ENCODE measurements at places on chromosomes 6 and 20.
A peak's percentile ranks its signal among the peaks of the same experiment; 100 is the strongest.

- DNase-seq, result no peak
Observed at GRCh38 chr6:152478377-152479010, 158.7 kb downstream of the SYNE1 start.

- DNase-seq, result peak; percentile 38
Observed at GRCh38 chr6:11232770-11233626, 530 bp upstream of the NEDD9 start.

DNA sequence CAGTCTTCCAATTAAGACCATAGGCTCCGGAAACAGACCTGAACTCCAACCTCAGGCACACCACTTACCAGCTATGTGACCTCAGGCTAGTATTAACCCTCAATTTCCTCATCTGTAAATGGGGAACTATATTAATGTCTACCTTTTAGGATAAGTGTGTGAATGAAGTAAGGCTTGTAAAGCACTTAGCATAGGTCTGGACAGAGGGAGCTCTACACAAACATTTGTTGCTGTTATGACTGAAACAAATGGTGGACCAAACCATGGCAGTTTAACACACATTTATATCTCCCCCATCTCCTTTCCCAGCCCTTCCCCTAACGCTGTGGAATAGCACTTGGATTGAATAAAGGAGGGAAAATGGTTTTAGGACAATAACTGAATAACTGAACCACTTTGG lies 48.7 kb downstream of the TSHZ2 start:
- no peak for DNase-seq

DNA sequence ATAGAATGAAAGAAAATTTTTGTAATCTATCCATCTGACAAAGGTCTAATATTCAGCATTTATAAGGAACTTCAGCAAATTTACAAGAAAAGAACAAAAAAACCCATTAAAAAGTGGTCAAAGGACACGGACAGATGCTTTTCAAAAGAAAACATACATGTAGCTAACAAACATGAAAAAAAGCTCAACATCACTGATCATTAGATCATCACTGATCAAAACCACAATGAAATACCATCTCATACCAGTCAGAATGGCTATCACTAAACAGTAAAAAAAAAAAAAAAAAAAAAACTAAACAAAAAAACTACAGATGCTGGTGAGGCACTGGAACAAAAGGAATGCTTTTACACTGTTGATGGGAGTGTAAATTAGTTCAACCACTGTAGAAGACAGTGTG lies 837.1 kb downstream of the EPHA7 start:
- DNase-seq, result no peak

DNA sequence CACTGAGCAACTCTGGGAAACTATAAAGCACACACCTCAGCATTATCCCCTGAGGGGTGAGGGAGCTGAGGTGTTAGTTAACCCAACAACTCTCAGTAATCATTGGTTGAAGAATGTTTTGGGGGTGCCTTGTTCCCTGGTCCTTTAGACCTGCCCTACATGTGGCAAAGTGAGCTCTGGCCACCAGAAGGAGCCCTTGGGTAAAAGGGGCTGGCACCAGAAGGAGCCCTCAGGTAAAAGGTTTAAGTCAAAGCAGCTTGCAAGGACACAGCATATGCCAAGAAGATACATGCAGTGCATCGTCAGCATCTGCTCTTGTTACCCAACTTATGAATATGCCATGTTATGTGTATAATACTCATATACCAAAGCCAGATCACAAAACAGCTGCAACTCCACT lies 1081.7 kb downstream of the KIF16B start:
- no peak for DNase-seq

DNA sequence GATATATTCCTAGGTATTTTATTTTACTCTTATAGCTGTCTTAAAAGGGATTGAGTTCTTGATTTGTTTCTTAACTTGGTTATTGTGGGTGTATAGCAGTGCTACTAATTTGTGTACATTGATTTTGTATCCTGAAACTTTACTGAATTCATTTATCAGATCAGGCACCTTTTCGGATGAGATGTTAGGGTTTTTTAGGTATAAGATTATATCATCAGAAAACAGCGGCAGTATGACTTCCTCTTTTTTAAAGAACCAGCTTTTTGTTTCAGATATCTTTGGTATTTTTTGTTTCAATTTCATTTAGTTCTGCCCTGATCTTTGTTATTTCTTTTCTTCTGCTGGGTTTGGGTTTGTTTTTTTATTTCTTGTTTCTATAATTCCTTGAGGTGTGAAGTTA lies 382.4 kb upstream of the ADGRB3 start:
- DNase-seq, result peak; percentile 21

DNA sequence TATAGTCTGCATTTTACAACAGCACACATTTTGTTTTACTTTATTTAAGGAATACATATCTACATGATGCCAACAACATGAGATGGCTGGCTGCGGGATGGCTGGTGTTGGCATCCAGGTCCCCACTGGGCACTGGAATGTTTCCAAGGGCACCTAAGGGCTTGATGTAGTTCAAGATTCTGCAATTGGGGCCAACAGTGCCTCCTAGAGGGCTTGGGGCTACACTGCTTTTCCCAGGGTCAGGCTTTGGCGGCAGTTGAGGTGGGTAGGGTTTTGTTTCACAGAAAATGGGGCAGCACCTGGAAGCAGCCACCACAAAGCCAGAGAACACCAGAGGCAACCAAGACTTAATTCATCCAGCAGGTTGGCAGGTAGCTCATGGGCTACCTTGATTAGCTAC lies 202.2 kb upstream of the PRND start:
- no peak for DNase-seq

DNA sequence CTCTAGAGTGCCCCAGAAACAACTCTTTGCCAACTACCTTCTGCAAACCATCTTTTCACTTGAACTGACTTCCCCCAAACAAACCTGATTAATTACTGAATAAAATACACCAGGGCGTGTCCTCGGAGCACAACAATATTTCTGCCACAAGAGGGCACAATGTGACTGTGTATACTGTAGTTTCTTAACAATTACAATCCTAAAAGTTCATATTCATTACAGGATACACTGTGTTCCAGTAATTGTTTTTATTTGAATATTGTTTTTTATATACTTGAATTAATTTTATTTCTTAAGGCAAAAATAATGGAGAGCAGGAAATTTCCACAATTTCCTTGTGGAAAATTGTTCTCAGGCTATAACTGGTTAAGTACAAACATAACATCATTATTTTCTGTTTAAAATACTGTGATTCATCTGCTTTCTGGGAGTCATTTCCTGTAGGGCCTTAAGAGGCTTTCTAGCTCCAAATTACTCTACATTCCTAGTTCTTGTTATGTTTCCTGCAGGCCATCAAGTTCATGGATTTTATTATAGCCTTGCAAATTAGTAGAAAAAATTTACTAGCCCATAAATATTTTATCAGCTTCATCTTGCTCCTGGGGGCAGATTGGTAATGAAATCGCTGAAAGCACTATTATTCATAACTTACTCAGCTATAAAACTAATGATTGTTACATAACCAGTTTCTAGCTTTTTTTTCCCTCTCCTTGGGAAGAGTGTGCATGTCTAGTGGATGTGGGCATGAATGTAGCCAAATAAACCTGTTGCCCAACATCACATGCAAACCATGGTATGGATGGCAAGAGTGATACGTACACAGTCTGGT lies 51.9 kb upstream of the SLC22A16 start:
- DNase-seq, result peak; percentile 65

DNA sequence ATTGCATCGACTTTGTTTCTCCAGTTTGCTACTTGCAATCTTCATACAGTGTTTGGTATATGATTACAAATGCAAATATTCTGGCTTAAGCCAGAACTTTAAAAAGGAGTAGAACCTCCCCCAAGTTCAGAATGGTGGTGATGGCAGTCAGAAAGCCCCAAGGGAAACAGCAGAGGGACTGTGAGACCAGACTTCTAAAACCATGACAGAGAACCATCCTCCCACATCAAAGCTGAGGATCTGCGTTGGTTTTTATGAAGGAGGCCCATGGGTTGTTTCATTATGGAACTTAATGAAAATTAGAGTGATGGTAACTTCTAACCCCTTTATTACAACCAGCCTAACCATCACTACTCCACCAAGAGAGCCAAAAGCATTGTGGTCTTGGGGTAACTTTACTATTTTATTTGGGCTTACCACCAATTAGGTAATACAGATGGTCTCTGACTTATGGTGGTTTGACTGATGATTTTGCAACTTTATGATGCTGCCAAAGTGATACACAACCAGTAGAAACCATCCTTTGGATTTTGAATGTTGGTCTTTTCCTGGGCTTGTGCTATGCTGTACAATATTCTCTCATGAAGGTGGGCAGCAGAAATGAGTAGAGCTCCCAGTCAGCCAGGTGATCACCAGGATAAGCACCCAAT lies 10.9 kb upstream of the MRS2 start:
- DNase-seq, result no peak

- no peak for DNase-seq
Observed at GRCh38 chr6:14645841-14646240, 528.3 kb downstream of the CD83 start.

DNA sequence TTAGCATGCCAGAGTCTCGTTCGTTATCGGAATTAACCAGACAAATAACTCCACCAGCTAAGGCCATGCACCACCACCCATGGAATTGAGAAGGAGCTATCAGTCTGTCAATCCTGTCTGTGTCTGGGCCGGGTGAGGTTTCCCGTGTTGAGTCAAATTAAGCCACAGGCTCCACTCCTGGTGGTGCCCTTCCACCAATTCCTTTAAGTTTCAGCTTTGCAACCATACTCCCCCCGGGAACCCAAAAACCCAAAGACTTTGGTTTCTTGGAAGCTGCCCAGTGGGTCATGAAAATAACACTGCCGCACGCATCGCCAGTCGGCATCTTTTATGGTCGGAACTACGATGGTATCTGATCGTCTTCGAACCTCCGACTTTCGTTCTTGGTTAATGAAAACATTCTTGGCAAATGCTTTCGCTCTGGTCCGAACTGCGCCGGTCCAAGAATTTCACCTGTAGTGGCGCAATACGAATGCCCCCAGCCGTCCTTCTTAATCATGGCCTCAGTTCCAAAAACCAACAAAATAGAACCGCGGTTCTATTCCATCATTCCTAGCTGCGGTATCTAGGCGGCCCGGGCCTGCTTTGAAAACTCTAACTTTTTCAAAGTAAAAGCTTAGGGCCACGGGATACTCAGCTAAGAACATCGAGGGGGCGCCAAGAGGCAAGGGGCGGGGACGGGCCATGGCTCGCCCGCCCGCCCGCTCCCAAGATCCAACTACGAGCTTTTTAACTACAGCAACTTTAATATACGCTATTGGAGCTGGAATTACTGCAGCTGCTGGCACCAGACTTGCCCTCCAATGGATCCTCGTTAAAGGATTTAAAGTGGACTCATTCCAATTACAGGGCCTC lies 1958.5 kb upstream of the DEFB115 start:
- no peak for DNase-seq

DNA sequence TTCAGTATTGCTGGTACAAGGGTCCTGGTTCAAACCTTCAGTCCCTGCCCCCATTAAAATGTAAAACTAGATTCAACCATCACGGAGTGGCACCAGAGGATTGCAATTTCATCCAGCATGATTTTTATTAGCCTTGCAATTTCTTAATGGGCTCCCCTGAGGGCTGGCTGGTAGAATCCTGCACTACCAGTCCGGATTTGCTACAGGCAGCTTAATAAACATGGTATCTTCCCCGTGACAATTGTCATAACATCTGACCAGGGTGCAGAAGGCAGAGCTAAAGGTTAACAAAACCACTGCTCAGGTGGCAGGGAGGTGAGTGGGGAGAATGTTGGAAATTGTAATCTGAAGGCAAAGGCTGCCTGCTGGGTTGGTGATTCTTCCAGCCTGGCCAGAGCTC lies 94.5 kb downstream of the PKHD1 start:
- DNase-seq, result no peak

- DNase-seq, result no peak
Observed at GRCh38 chr20:53707371-53708055, 113.9 kb upstream of the ZNF217 start.

- no peak for DNase-seq
Observed at GRCh38 chr6:127811900-127812570, 88.8 kb downstream of the THEMIS start.

GRCh38 chr6:168380956-168381605 lies 59.9 kb upstream of the SMOC2 start:
- no peak for DNase-seq

GRCh38 chr20:40233406-40233805 lies 455.6 kb downstream of the MAFB start:
- no peak for DNase-seq

- no peak for DNase-seq
Observed at GRCh38 chr6:106858653-106859092, 115.9 kb downstream of the CD24 start.

DNA sequence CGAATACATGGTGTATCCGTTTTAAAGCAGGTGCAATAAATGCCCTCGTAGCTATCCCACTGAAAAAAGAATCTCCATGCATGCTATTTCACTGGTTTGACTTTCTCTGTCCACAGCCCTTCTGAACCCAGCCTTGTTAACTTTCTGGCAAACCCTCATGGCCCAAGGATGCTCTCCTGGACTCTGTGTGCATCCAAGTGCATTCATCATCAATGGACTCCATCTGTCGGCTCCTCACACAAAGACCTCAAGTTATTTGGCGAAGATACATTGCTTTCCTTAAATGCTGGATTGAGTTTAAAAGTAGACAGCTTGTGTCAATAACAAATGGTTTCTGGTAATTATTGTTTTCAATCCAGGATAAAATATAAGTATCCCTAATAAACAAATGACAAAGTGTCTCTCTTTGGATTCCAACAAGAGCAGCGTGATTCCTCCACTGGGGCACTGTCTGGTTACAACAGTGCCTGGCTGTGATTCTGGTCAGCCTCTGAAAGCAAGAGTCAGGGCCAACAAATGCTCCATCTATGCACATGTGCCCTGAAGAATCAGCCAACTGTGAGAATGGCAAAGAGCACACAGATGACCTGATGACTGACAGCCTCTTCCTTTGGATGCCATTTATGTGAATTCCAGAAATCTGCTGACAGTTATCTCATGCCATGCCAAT lies 55.7 kb downstream of the FYN start:
- no peak for DNase-seq

- no peak for DNase-seq
Observed at GRCh38 chr6:156809446-156810178, 32.4 kb downstream of the ARID1B start.

GRCh38 chr20:47792021-47792618 lies 6.8 kb upstream of the SULF2 start:
- DNase-seq, result no peak

- no peak for DNase-seq
Observed at GRCh38 chr20:49028684-49029083, 17.4 kb upstream of the CSE1L start.

DNA sequence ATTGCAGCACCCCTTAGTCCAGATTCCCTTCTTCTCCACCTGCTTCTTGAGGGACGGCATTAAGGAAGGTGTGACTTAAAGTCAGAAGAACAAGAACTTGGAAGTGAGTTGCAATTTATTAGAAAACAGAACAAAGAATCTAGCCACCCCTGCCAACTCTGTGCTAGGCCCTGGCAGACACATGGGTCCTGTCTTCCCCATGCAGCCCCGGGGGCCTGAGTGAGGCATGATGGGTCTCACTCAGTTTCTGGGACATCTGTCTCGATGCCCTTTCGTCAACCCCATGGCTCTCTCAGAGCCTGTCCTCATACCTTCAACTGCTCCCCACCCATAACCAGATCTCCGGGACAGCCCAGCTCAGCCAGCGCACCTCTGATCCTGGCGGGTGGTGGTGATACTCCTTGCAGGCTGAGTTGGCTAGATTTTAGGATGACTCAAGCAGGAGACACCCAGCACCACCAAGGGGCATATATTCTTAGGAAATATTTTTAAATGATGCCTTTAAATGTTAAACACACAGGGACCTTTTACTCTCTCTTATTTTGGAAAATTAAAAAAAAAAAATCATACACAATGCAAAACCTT lies 143.2 kb upstream of the RNF24 start:
- no peak for DNase-seq

GRCh38 chr6:131314838-131315237 lies 179.6 kb downstream of the AKAP7 start:
- DNase-seq, result no peak
